ENCODE measurements at places on chromosomes 7 and 10.

GRCh38 chr10:91296471-91296870 is 76.0 kb downstream of the PCGF5 start:
- peak; percentile 16 for DNase-seq

- no peak for DNase-seq
Observed at GRCh38 chr10:34477249-34477648, 337.8 kb downstream of the PARD3 start.

DNA sequence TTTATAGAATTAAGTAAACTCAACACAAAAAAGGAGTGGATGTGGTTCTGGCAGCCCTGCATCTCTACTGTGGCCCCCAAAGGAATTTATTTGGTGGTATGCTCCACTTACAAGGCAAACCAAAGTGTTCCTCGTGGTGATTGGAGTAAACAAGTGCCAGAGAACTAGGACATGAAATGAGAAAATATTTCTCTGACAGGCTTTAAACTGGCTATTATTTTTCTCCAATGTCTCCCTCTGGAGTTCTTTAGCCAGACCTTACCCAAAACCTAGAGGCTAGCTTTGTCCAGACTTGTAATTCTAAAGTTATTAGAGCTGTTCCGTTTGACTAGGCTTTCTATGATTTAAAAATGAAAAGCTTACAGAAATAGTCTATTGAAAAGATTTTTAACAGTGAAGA is 990.1 kb downstream of the CNTNAP2 start:
- no peak for DNase-seq

DNA sequence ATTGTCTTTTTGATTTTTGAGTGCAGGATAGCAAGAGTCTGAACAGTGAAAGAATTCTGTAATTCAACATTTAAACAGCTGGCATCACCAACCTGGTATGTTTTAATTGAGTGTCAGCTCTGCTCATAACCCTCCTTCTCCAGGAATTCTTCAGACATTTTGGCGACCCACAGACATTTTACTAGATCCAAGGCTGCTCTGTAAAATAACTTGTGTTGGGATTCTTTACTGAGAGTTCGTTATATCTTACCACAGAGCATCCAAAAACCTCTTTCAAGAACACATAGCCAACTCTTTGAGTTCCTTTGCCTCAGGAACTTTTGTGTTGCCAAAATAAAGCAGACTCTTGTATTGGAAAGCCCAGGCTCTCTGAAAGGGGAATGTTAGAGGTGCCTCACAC is 27.7 kb upstream of the SORCS3 start:
- DNase-seq, result no peak

DNA sequence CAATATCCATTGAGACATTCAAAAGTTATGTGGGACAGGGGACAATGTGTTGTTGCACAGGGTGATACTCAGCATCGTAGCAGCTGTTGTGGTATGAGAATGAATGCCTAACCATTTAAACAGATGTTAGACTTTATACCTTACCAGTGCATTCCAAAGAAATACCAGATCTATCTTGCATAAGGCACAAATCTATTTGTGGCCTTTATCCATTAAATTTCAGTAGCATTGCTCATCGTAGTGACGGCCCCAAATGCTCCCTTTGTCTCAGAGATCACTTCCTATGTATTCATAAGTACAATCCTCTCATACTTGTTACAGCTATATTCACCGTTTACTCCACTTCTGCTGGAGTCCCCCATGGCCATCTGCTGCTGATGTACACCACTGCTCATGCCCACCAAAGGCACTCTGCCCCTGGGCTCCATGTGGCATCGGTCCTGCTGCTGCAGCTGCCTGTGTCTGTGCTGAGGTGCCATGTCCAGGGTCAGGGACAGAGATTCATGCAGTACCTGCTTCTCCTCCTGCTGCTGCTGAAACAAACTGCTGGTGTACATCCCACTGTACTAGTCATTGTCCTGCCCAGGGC is 96.3 kb downstream of the CPED1 start:
- peak; percentile 98 for DNase-seq

- no peak for DNase-seq
Observed at GRCh38 chr10:12766223-12766622, 235.3 kb downstream of the CCDC3 start.

All from AG10803 (cell line).